ENCODE measurements at places on chromosomes 1 and 21. TPM values are rescaled to one million over a fixed set of nuclear protein-coding genes. Genes with fewer than 3 reads are reported as not detected.

Gene MROH9
- polyA plus RNA-seq: not detected

Gene ELF3
- 440 TPM for polyA plus RNA-seq

Gene MYBPH
- not detected for polyA plus RNA-seq

Gene FLG2
- polyA plus RNA-seq: 0.10 TPM

Gene CD48
- polyA plus RNA-seq: 3.3 TPM

Gene PARS2
- 1.5 TPM for polyA plus RNA-seq

Gene TMEM81
- 1.8 TPM for polyA plus RNA-seq
